Activated CD4-positive, alpha-beta T cell treated with anti-CD3 and anti-CD28 coated beads, Interleukin-2, amount 10 ng/mL, durations not matched to agents 7 days and 5 days (primary cell): ENCODE measurements at places on chromosomes 2 and 18. TPM values are rescaled to one million over a fixed set of nuclear protein-coding genes. Genes with fewer than 3 reads are reported as not detected.
A peak's percentile ranks its signal among the peaks of the same experiment; 100 is the strongest.

EHD3 gene
- 0.44 TPM for total RNA-seq

ACP1 gene
- total RNA-seq, result 85.3 TPM

CFAP53 gene
- 0.50 TPM for total RNA-seq

SP3 gene
- total RNA-seq, result 105 TPM

POTEJ gene
- total RNA-seq, result not detected

SNTG2 gene
- total RNA-seq, result not detected

UGT1A3 gene
- not detected for total RNA-seq

DNA sequence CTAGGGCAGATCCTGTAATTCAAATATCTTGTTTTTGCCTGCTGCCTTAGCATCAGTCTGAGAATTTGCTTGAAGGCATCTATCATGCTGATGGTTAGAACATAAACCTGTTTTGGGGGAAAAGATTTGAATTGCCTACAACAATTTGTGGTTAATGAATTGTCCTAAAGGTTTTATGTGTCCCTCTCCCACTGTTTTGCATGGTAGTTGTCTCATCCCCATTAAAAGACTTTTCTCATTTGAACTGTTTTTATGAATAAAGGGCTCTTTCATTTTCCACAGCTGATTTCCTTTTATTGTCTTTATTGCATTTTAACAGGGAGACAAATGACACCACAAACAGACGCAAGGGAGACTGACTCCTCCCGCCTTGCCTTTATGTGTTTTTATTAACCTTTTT, 275.6 kb downstream of the PIK3C3 start:
- H3K36me3 ChIP-seq, result no peaks in the 10 kb centered on the region
- H3K27ac ChIP-seq, result no peak overlapping the region
- H3K27me3 ChIP-seq, result no peaks in the 10 kb centered on the region
- no peak overlapping the region for H3K4me3 ChIP-seq

DNA sequence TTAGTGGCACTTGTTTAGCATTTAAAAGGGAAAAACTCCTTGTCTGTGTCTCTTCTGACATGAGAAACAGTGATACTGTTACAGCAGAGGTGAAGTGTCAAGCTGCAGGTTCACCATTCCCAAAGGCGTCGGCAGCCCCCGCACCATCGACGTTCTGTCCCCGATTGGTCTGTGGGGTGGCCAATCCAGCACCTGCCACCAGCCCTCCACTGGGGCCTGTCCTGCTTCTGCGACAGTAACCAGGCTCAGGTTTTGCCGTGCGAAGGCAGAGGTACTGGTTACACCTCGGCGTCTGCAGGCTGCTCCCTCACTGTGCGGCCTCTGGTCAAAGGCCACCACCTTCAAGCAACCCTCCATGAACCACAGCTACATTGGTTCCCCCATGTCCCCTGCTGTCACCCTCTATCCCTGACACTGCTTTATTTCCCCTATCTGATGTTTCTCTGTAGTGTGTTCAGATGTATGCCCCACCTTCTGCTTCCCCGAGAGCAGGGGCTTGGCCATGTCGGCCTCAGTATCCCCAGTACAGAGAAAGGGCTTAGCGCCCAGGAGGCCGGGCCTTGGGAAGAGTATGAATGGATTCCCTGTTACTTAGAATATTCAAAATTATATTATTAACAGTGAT, 8.6 kb upstream of the ESPNL start:
- peaks cover 8% of the 10 kb centered on the region for H3K4me1 ChIP-seq
- no peak overlapping the region for H3K27ac ChIP-seq
- no peak for DNase-seq
- H3K27me3 ChIP-seq, result no peaks in the 10 kb centered on the region
- H3K4me3 ChIP-seq, result no peak overlapping the region

GRCh38 chr18:56038171-56039030, 450.4 kb upstream of the TCF4 start:
- H3K27me3 ChIP-seq, result no peaks in the 10 kb centered on the region
- no peak overlapping the region for H3K4me3 ChIP-seq
- H3K36me3 ChIP-seq, result no peaks in the 10 kb centered on the region
- no peak for DNase-seq

DNA sequence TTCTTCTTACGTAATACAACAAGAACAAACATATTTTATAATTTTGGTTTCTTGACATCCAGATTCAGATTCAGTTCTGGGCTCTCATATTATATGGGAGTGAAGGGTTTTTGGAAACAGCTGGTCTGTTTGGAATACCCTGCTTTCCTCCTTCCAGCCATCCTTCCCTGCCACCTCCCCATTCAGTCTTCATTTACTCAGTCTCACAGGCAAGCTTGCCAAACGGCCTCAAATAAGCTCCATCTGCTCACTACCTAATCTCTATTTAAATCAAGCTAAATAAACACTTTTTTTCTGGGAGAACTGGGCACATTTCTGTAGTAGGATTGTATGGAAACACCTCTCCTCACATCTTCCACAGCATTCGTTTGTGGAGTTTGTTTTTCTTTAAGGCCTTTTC, 147.5 kb downstream of the RND3 start:
- H3K4me3 ChIP-seq, result no peak overlapping the region
- no peak overlapping the region for H3K27ac ChIP-seq
- DNase-seq, result no peak
- no peaks in the 10 kb centered on the region for H3K27me3 ChIP-seq
- H3K4me1 ChIP-seq, result no peaks in the 10 kb centered on the region

DNA sequence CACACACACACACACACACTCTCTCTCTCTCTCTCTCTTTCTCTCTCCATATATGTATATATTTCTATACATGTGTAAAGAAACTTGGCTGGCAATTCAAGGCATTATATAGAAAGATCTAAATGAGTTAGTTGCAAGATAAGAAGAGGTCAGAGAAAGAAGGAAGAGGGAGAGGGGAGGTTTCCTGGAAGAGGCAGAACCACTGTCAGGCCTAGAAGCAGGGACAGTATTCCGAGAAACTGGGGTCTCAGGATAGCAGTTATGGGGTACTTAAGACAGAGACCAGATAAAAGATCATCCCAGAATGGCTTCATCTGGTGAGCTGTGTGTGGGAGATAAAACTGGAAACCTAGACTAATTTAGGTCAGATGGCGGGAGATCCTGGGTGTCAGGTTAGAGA, 180.8 kb downstream of the CAMKMT start:
- H3K4me3 ChIP-seq, result no peak overlapping the region
- DNase-seq, result no peak
- no peaks in the 10 kb centered on the region for H3K27me3 ChIP-seq
- H3K4me1 ChIP-seq, result no peaks in the 10 kb centered on the region

DNA sequence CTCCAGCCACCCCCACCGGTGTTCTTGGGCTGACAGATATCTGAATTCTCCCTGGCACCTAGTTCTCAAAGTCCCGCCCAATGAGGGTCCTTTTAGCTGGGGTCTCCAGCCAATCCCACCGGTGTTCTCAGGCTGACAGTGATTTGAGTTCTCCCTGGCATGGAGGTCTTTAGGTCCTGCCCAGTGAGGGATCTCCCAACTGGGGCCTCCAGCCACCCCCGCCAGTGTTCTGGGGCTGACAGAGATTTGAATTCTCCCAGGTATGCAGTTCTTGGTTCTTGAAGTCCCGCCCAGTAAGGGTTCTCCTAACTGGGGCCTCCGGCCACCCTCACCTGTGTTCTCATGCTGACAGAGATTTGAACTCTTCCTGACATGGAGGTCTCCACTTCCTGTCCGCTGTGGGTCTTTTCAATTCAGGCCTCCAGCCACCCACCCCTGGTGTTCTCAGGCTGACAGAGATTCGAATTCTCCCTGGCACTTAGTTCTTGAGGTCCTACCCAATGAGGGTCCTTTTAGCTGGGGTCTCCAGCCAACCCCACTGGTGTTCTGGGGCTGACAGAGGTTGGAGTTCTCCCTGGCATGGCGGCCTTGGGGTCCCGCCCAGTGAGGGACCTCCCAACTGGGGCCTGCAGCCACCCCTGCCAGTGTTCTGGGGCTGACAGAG, 154.6 kb downstream of the ANKRD36 start:
- H3K27me3 ChIP-seq, result no peaks in the 10 kb centered on the region
- DNase-seq, result peak; percentile 7
- H3K4me1 ChIP-seq, result no peaks in the 10 kb centered on the region
- H3K27ac ChIP-seq, result peak overlapping the region; percentile 41
- peaks cover 12% of the 10 kb centered on the region for H3K36me3 ChIP-seq

GRCh38 chr2:64999754-65000153, 10.6 kb downstream of the SLC1A4 start:
- H3K27ac ChIP-seq, result no peak overlapping the region
- H3K4me3 ChIP-seq, result no peak overlapping the region
- DNase-seq, result no peak
- H3K4me1 ChIP-seq, result peaks cover 19% of the 10 kb centered on the region

DNA sequence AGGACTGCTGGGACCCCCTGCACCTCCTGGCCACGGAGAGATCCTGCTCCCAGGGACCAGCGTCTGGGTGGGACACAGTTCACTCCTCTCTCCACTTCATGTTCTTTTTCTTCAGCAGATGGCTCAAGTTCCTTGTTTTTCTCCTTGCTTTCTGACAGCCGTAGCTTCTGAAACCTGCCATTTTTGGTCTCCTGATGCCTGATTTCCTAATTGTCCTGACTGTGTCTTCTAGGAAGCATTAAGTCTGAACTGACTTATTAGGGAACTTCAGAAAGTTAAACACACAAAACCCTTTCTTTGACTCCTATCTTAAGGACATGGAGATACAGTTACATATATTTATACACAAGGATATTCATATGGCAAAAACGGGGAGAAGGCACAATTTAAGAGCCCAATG, 22.7 kb downstream of the CNNM4 start:
- no peaks in the 10 kb centered on the region for H3K36me3 ChIP-seq
- H3K4me3 ChIP-seq, result no peak overlapping the region
- no peak overlapping the region for H3K27ac ChIP-seq
- no peak for DNase-seq
- no peaks in the 10 kb centered on the region for H3K4me1 ChIP-seq
- H3K27me3 ChIP-seq, result peaks cover 2% of the 10 kb centered on the region

DNA sequence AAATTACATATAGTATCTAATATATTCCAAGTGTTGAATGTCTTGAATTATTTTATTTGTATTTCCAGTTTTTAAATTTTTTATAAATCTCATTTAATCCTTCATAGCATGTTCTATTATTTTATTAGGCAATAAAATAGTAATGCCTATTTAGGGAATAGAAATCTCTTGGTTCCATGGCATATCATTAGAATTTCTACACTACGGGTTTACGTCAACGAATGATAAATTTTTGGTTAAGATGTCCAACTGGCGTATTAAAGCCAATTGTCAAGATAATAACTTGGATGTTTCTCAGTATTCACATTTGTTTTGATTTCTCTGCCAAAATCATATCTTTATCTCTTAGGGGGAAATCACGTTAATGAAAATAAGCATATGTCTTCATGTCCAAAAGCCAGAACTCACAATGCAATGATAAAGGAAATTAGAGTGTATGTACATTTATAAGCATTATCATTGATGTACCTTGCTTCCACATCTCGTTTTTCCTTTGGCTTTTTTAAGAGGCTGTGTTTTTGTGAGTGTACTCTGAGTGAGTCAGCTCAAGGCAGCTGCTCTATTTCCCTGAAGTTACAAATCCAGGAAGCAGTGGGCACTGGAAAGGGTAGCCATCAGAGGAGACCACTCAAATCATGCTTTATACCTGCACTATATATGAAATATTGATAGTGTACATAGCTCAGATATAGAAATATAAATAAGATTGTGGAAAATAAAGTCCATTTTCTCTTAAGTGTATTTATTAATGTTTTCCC, 115.8 kb upstream of the PDE1A start:
- no peaks in the 10 kb centered on the region for H3K36me3 ChIP-seq
- H3K27me3 ChIP-seq, result no peaks in the 10 kb centered on the region
- no peak for DNase-seq
- no peak overlapping the region for H3K27ac ChIP-seq
- no peak overlapping the region for H3K4me3 ChIP-seq
- H3K4me1 ChIP-seq, result peaks cover 2% of the 10 kb centered on the region

DNA sequence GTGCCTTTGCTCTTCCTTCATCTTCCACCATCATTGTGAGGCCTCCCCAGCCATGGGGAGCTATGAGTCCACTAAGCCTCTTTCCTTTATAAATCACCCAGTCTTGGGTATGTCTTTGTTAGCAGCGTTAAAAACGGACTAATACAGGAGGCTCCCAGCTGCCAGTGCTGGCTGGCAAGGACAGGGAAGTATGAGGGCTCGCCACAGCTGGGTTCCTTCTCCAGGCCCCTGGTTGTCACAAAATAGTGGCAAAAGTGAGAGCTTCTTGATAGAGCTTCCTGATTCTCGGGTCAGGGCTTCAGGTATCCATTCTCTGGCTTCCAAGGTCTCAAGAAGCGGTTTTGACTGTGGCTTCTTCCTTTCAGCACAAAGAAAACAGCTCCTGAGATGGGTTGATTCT, 85.0 kb downstream of the ZNF516 start:
- H3K4me1 ChIP-seq, result peaks cover 13% of the 10 kb centered on the region
- DNase-seq, result no peak
- H3K27me3 ChIP-seq, result no peaks in the 10 kb centered on the region
- H3K27ac ChIP-seq, result no peak overlapping the region

- H3K27ac ChIP-seq, result no peak overlapping the region
- no peak for DNase-seq
- no peaks in the 10 kb centered on the region for H3K36me3 ChIP-seq
These were observed 15.7 kb upstream of the NMI start for GRCh38 chr2:151305129-151305691.

- no peaks in the 10 kb centered on the region for H3K27me3 ChIP-seq
- no peak overlapping the region for H3K27ac ChIP-seq
- no peaks in the 10 kb centered on the region for H3K4me1 ChIP-seq
- no peak for DNase-seq
- H3K36me3 ChIP-seq, result no peaks in the 10 kb centered on the region
These were observed 115.7 kb upstream of the MMADHC start for GRCh38 chr2:149703281-149703680.

GRCh38 chr18:33805592-33805991, 227.6 kb downstream of the ASXL3 start:
- no peaks in the 10 kb centered on the region for H3K27me3 ChIP-seq
- no peaks in the 10 kb centered on the region for H3K36me3 ChIP-seq
- no peak for DNase-seq
- no peak overlapping the region for H3K4me3 ChIP-seq
- H3K4me1 ChIP-seq, result no peaks in the 10 kb centered on the region

- no peak for DNase-seq
- no peaks in the 10 kb centered on the region for H3K27me3 ChIP-seq
- H3K4me1 ChIP-seq, result no peaks in the 10 kb centered on the region
- H3K4me3 ChIP-seq, result no peak overlapping the region
- H3K27ac ChIP-seq, result no peak overlapping the region
These were observed 30.8 kb upstream of the PRLH start for GRCh38 chr2:237535385-237536082.

DNA sequence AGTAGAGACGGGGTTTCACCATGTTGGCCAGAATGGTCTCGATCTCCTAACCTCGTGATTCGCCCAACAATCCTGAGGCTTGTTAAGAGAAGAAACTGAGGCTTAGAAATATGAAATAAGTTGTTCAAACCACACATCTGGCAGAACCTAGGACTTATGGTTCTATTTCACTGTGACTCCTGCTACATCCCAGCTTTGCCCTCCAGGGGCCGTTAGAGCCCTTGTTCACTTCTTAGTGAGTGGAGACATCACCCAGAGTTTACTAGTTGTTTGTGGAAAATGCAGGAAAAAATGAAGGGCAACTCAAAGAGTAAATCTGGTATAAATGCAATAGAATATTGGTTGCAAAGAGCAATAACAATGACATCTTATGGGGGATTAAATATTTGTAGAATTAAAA, 43.9 kb downstream of the MARCHF4 start:
- no peak overlapping the region for H3K27ac ChIP-seq
- H3K36me3 ChIP-seq, result no peaks in the 10 kb centered on the region
- H3K27me3 ChIP-seq, result peaks cover 3% of the 10 kb centered on the region
- no peaks in the 10 kb centered on the region for H3K4me1 ChIP-seq
- peak; percentile 24 for DNase-seq

GRCh38 chr2:26765475-26766200, 1.6 kb downstream of the SLC35F6 start:
- no peak for DNase-seq
- H3K36me3 ChIP-seq, result peaks cover 8% of the 10 kb centered on the region
- H3K4me1 ChIP-seq, result peaks cover 52% of the 10 kb centered on the region
- H3K4me3 ChIP-seq, result peak overlapping the region; percentile 93
